ENCODE measurements at places on chromosomes 4 and X.

GRCh38 chrX:50471390-50471789, 765 bp upstream of the DGKK start:
- DNase-seq = no peak

DNA sequence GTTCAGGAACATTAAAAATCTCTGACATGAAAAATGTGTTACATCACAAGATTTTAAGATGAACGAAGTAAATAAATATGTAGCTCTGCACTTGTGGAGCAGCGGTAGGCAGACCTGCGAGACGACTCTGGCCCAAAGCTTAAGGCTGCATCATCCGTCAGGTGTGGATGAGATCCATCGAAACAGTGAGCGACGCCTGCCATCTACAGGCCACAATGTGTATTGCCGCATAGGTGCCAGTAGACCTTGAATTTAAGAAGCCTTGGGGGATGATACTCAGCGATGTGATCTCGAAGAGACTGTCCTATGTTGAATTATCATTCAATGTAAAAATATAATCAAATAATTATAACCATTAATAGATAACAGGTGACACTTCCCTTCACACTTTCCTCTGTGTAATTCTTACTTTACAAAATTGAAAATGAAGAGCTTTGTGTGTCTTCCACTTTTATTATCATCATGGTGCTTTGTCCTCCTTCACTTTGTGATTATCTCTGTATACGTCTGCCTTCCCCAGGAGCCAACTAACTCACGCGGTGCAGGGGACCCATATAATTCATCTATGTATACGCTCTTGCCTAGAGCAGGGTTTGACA, 851.0 kb downstream of the RAB28 start:
- DNase-seq = peak; percentile 0

DNA sequence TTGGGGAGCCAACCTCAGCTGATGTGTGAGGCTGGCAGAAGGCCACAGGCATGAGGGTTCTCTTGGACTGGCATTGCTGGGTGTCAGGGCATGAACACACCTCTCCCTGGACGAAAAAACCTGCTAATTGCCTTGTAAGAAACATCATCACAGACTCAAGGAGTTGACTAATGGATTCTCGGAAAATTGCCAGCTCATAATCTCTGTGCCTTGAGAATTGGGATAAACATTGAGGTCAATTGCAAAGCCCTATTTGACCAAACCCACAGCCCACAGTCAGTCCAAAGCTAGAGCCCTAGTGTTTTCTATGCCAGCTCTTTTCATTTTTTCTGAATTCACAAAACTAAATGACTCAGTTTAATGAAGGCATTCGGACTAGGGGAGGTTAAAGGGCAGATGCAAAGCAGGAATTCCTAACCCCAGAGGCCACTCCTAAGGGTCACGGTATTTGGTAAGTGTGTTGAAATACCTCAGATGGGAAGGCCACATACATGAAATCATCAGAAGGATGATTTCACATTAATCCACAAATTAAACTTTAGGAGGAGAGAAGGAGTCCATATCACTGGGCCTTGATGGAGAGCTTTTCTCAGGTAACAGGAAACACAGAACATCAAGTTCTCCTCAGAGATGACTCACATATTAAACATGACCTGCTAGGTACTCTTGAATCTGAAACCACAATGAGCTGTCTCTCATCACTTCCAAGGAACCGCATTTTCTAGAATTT, 39.0 kb upstream of the RASL11B start:
- DNase-seq = peak; percentile 82

- no peak for DNase-seq
These were observed 532.3 kb upstream of the SMIM31 start for GRCh38 chr4:164221631-164222030.

DNA sequence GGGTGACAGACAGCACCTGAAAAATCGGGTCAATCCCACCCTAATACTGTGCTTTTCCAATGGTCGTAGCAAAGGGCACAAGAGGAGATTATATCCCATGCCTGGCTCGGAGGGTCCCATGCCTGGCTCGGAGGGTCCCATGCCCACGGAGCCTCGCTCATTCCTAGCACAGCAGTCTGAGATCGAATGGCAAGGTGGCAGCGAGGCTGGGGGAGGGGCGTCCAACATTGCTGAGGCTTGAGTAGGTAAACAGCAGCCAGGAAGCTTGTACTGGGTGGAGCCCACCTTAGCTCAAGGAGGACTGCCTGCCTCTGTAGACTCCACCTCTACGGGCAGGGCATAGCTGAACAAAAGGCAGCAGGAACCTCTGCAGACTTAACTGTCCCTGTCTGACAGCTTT, 365.1 kb downstream of the STPG2 start:
- no peak for DNase-seq

DNA sequence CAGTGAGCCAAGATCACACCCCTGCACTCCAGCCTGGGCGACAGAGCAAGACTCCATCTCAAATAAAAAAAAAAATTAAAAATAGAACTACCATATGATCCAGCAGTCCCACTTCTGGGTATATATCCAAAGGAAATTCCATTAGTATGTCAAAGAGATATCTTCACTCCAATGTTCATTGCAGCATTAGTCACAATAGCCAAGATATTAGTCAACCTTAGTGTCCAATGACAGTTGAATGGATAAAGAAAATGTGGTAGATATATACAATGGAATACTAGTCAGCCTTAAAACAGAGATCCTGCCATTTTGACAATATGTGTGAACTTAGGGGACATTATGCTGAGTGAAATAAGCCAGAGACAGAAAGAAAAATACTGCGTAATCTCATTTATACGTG, 49.4 kb downstream of the C4orf46 start:
- DNase-seq = no peak
